GM12891 (cell line): ENCODE measurements at places on chromosomes 6 and 20.
A peak's percentile ranks its signal among the peaks of the same experiment; 100 is the strongest.

- no peak for DNase-seq
Observed at GRCh38 chr6:53671111-53671510, 5.6 kb upstream of the KLHL31 start.

- no peak for DNase-seq
Observed at GRCh38 chr20:23370274-23370673, 8.3 kb downstream of the GZF1 start.

DNA sequence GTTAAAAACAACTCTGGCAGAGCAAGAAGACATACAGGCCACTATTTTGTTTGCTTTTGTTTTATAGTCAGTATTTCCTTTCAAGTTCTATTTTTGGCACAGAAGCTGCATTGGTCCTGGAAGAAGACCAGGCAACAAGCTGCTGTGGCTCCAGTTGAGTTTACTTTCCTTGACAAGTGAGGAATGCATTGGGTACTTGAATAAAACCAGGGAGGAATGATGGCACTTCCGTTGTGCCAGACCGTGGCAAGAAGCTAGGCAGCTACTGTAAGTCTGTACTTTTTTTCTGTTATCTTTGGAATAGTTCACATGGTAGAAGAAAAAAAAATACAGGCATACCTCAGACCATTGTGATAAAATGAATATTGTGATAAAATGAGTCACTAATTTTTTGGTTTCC, 66.3 kb downstream of the NCOA3 start:
- no peak for DNase-seq

DNA sequence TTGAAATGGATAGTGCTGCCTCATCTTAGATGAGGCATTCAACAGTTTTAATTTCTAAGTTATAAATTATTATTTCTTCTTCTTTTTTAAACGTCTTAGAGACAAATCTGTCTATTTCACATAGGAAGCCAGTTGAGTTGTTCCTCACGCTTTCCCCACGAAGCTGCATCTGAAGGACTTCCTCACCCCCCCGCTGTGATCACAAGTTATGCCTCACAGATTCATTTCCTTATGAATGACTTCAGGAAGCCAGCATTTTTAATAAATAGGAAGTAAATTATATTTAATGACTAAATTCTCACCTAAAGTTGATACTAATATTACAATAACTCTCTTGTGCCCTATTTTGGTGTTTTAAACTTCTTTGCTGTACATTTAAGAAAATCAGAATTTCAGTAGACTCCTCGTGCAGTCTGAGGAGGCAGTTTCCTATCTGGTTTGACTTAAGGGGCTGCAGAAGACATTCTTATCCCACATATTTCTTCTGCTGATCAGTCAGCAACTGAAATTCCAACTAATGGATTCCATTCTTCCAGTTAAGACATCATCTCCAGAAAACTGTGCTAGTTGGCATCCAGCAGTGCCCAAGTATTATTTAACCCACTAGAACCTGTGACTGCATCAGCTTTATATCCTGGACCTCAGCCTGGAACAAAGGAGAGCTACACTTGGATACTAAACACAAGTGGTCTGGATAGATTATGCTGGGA, 182.7 kb upstream of the CCN2 start:
- no peak for DNase-seq

- no peak for DNase-seq
Observed at GRCh38 chr20:45782890-45783289, 8.8 kb downstream of the WFDC3 start.

- DNase-seq: no peak
Observed at GRCh38 chr6:2853769-2854395, 12.2 kb upstream of the SERPINB1 start.

DNA sequence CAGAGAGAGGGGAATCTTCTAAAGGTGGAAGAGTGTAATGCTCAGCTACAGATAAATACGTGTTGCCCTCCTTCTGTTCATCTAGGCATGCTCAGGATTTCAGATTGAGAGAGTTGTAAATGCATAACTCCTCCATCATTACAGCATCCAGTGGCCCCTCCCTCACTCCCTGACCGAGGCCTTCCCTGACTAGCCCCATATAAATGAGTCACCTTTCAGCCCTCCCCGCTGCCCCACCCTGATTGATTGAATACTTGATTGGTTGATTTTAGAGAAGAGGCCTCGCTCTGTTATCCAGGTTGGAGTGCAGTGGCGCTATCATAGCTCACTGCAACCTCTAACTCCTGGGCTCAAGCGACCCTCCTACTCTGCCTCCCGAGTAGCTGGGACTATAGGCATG, 193.7 kb downstream of the EYA2 start:
- DNase-seq: no peak

DNA sequence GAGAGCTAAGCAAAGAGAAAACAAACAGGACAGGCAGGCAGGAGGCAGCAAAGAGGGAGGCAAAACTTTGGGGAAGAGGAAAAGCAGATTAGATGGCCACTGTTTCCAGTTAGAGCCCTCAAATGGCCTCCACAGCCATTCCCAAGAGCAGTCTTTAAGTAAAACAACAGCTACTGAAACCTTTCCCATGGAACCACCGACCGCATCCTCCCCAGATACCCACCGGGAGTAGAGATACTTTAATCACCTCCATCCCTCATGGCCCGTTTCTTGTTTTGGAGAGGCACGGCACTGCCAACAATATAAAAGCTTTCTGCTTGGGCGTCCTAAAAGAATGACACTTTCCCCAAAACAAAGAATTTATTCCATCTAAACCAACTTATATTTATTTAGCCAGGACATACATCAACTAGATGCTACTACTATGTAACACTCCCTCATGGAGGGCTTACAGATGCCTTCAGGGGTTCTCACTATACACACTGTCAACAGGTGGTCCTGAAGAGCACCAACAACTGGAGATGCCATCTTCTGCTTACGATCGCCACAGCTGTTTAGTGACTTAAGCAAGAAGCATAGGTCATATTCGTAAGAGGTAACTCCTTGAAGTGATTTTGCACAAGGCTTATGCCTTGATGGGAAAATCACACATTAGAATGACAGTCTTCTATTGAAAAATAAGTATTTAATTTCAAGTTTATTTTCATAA, 43.4 kb downstream of the CNKSR3 start:
- no peak for DNase-seq

- DNase-seq: no peak
Observed at GRCh38 chr6:127446356-127446755, 12.8 kb downstream of the KIAA0408 start.

- DNase-seq: no peak
Observed at GRCh38 chr6:75946146-75946831, 126.2 kb downstream of the IMPG1 start.

- no peak for DNase-seq
Observed at GRCh38 chr6:14819840-14820420, 425.9 kb upstream of the JARID2 start.

DNA sequence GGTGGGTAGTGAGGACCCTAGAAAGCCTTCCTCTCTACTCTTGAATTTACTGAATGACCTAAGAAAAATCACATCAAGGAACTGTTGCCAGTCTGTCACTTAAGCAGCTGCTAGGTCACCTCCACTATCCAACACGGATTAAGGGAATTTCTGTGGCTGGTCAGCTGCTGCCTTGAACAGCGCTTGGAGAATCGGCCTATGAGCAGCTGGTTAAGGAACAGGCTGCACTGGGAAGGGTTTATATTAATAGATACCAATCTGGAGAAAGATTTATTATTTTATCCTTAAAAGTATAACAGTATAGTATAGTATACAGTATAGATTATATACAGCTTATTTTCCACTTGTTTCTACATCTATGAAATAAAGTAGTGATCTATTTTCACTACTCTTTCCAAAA, 6.5 kb downstream of the PTPRK start:
- DNase-seq: no peak

- no peak for DNase-seq
Observed at GRCh38 chr20:15446373-15446772, 1109.0 kb upstream of the FLRT3 start.

DNA sequence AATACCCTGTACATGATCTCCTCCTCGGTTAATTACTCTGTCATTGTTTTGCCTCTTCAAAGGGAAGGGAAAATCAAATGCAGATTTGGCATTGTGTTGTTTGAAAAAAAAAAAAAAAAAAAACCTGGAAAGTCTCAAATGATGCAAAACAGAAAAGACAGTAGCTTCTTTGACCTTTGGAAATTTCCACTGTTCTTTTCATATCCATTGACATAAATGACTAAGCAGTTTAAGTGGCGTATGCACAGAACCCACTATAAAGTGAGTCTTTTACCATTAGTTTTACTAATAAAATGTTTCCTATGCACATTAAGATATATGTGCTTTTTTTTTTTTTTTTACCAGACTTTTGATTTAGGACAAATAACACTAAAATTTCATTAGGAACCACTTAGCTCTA, 704.3 kb downstream of the TFAP2A start:
- DNase-seq: no peak

- DNase-seq: no peak
Observed at GRCh38 chr6:136641166-136641565, 90.9 kb upstream of the MAP7 start.

- DNase-seq: no peak
Observed at GRCh38 chr20:57220337-57221145, 45.9 kb downstream of the BMP7 start.

GRCh38 chr6:112367628-112368027, 20.5 kb downstream of the RFPL4B start:
- DNase-seq: no peak

GRCh38 chr6:155100087-155100486, 105.0 kb downstream of the TIAM2 start:
- DNase-seq: no peak

- no peak for DNase-seq
Observed at GRCh38 chr6:134132494-134133141, 80.2 kb upstream of the SLC2A12 start.

GRCh38 chr20:34952671-34953070, 2.9 kb downstream of the GSS start:
- DNase-seq: no peak

- DNase-seq: no peak
Observed at GRCh38 chr6:108697561-108698161, 136.9 kb downstream of the FOXO3 start.

DNA sequence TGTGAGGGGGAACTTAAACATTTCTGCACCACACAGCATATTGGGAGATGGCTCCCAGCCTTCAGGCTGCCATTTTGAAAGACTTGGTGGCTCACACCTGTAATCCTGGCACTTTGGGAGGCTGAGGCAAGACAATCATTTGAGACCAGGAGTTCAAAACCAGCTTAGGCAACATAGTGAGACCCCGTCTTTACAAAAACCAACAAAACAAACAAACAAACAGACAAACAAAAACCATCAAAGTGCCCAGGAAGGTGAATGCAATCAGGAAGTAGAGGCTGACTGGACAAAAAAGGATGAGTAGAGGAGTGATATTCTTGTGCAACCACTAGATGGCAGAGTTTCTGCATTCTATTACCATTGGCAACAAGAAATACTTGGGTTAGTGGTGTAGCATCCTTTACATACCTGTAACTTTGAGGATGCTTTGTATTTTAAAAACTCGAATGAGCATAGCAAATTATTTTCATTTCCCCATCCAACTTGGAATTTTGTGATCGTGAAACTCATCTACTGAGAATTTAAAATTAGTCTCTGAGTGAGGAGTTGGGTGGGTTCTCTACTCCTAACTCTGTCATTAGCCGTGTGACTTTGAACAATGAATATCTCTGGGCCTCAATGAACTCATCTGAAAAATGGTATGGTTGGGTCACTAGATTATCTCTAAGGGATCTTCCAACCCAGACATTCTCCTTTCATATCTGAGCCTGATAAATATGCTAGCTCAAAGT, 84.4 kb downstream of the CRYBG1 start:
- peak; percentile 31 for DNase-seq

DNA sequence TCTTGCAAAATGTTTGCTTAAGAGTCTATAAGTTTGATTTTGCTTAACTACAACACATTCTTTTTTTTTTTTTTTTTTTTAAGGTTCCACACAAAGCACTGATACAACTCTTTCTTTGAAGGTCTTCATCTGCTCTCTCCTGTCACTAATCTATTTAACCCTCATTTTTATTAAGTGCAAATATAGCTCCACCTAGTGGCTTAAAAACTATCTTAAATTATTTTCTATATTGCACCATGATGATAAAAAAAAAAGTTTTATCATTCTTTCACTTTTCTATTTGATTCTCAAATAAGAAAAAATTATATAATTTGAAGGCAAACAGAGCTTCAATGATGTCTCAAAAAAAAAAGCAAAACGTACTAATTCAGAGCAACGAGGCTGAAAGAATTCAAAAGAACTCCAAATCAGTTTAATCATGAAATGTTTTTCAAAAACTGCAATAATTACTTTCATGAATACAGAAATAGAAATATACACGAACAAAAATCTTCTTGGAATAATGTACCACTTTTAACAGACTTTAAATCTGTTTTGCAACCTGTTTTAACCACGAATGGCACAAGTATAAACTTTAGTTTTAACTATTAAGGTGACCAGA, 12.8 kb downstream of the ESF1 start:
- no peak for DNase-seq

- DNase-seq: no peak
Observed at GRCh38 chr20:32639284-32639683, 34.5 kb downstream of the C20orf203 start.

DNA sequence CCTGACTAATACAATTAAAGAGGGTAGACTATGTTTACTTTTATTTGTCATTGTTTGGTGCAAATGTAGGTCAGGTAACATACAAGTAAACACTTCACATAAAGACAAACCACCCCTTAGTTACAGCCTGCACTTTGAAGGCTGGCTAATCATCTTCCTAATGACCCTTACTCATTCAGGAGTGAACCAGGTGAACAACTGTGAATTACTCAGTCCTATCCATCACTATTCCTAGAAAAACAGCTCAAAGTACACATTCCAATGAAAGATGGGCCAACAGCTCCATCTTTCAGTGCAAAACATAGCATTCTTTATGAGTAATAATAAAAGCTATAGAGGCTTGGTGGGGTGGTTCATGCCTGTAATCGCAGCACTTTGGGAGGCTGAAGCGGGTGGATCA, 78.2 kb downstream of the FRK start:
- DNase-seq: no peak

DNA sequence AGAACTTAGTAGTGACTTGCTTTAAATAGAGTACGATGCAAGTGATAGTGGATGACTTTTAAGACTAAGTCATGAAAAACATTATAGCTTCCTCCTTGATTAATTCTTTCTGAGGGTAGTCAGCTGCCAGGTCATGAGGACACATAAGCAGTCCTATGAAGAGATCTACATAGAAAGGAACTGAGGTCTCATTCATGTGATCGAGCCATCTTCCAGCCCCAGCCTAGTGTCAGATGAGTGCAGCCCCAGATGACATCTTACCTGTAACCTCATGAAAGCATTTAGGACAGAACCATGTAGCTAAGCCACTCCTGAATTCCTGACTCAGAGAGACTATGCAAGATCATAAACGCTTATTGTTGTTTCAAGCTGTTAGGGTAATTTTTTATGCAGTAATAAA, 67.7 kb downstream of the AK9 start:
- no peak for DNase-seq

DNA sequence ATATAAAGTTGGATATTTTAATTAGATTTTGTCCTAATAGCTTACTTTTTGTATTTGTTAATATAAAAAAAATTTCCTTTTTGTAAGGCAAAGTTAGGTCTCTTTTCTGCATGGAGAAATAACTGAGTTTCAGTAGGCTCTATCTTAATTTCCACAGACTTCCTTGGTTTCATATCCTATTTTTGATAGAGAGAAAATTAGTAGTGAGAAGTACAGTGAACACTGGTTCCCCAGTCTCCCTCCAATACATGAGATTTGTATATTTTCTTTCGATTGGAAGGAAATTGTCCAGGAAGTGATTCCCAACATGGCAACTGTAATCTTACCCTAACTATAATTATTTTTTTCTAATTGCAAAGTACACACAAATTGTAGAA, 26.4 kb downstream of the TRIM27 start:
- no peak for DNase-seq

GRCh38 chr6:53112871-53113270, 35.8 kb downstream of the GCM1 start:
- no peak for DNase-seq

GRCh38 chr6:30844118-30844535, 40.2 kb upstream of the DDR1 start:
- DNase-seq: no peak
